ENCODE measurements at places on chromosomes 7 and 10. TPM values are rescaled to one million over a fixed set of nuclear protein-coding genes. Genes with fewer than 3 reads are reported as not detected.

Gene MINDY4
- 3.6 TPM for total RNA-seq

Gene FHIP2A
- 37.5 TPM for total RNA-seq

Gene OPALIN
- not detected for total RNA-seq

Gene STEAP2
- 8.2 TPM for total RNA-seq

Gene MRLN
- not detected for total RNA-seq

Gene NPY
- total RNA-seq, result not detected

Gene LIPF
- total RNA-seq, result not detected

Gene ZMIZ2
- 19.8 TPM for total RNA-seq

Gene CNOT4
- 17.7 TPM for total RNA-seq

Gene GJD4
- total RNA-seq, result not detected

Gene RET
- 0.07 TPM for total RNA-seq
